Fibroblast of villous mesenchyme (primary cell): ENCODE measurements at places on chromosomes 11 and 22. TPM values are rescaled to one million over a fixed set of nuclear protein-coding genes. Genes with fewer than 3 reads are reported as not detected.

Gene SLC22A12
- not detected in 2 replicates for total RNA-seq

Gene GLB1L2
- total RNA-seq: under 0.01 TPM in 1 of 2 replicates, not detected in the other

Gene CNTN5
- total RNA-seq: under 0.01 and 0.32 TPM in 2 replicates

DNA sequence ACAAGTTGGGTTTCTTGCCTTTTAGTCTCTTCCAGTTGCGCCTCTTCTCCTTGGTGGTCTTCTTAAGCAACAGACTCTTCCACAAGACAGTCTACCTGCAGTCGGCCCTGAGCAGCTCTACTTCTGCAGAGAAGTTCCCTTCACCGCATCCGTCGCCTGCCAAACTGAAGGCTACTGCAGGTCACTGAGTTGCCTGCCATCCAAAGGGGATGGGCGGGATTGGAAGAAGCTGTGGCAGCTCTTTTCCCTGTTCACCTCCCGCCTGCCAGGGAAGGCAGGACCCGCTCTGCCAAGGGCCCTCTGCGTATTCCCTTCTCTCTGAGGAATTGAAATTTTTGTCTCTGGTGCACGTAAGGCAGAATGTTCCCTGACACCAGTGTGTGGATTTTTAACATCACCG, 9.2 kb upstream of the STT3A start:
- DNase-seq: no peak

GRCh38 chr22:40709752-40710413, 30.6 kb downstream of the MCHR1 start:
- DNase-seq: peak; percentile 78

DNA sequence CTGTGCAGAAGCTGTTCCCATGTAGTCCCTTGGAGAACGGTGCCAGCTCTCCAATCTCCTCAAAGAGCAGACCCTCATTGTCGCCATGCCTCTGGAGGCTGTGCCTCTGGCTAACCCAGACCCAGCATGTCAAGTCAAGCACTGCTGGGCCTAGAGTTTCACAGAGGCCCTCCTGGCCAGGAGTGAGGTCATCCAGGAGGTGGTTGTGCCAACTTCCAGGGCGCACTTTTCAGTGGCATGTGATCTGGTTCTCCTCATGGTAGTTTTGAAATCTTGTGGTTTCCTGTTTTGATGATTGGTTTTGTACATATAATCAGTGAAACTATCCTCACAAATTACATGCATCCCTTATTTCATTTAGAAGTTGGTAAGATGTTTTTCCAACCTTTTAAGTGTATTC, 78.9 kb downstream of the PPFIBP2 start:
- peak; percentile 74 for DNase-seq

- DNase-seq: no peak
Observed at GRCh38 chr22:49613108-49613507, 214.6 kb downstream of the BRD1 start.
